Aorta (tissue), 5 donors: ENCODE measurements at places on chromosomes 13 and 19. TPM values are rescaled to one million over a fixed set of nuclear protein-coding genes. Genes with fewer than 3 reads are reported as not detected.

DNA sequence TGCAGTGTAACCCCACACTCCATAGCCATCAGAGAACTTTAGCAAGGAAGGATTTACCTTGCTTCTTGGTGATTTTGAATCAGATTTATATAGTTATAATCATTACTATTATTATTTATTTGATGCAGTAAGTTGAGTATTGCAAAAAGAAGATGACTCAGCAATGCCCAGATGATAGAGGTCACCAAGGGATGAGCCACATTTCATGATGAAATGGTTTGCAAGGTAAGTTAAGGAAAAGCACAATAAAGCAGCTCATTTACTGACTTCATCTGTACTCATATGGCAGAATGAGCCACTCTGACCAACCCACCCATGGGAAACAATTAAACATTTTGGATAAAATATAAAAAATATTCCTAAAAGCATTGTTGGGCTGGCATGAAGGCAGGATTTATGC lies 59.1 kb downstream of the AKAP11 start:
- DNase-seq = no peak

GRCh38 chr13:23848019-23848418 lies 41.2 kb downstream of the MIPEP start:
- DNase-seq = no peak

GRCh38 chr13:40665126-40666044 lies 1.1 kb downstream of the FOXO1 start:
- peak; percentile 82 for DNase-seq

- DNase-seq = no peak
Observed at GRCh38 chr19:35513628-35514281, at the start of gene DMKN. Gene DMKN, minus strand, starts transcription at chr19:35513649. Its CDS starts 174 bp downstream, at chr19:35513475.

DNA sequence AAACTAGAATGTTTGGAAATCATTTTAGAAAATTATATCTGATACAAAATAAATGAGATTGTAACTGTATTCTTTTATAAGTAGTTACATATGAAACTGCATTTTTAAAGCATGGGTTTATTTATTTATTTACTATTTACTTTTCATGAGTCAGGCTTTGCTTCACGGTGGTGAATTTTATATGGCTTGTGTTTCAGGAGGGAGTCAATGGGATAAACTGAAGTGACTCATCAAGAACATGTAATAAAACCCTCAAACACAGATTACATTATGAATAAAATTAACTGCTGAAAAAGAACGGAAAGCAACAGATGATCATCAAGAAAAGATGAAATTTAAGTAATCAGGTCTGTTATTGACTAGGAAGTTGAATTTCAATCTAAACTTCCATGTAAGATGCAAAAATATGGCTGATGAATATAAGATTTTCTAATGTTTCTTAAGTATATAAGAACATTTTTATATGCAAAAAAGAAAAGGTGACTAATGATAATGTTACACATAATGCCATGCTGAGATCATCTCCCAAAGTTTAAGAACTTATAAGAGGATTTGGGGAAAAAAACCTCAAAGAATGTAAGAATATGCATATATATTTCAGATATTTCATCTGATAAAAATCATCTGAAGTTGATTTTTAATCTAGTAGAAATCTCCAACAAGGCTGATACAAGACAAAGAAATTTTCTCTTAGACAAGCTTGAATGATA lies 383.6 kb downstream of the SLITRK1 start:
- no peak for DNase-seq

CAPN12 gene
- 4.5 TPM for polyA plus RNA-seq

DNA sequence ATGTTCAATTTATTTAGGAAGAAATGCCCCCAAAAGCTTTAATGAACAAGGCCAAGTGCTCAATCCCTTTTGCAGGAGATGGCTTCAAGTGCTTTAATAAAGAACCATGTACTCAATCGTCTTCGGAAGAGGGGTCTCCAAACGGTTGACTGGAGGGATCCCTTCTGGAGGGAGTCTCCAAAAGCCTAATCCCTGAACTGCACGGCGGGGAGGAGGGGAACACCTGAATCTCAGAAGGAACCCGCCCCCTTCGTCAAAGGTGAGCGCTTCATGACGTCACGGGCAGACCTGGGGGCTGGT lies 505 bp downstream of the PAF1 start:
- DNase-seq = no peak

GRCh38 chr13:99733346-99733745 lies 232.1 kb downstream of the TM9SF2 start:
- DNase-seq = no peak

DNA sequence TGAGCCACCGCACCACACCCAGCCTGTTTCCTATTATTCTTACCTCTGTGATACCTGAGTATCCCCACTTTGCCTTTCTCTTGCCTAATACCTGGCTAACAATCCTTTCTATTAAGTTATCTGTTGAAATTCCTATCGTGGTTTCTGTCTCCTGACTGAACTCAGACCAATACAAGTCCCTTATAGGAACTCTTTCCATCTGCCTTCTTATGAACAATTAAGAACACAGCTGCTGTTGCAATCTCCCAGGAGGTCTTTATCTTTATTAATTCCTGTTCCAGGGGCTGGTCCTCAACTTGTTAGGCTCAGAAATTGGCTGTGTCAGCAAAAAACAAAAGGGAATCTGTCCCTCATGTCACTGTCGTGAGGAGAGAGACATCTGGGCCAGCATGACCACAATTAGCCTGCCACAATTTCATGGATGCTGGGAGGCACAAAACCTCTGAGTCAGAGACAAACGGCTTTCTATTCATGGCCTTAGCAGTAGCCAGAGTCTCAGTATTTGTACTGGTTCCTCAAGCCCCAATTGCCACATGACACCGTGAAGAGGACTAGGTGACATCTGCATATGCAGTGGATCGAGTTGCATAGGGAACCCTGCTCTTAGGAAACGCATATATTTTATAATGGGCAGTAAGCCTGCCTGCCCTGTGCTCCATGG lies 58.2 kb downstream of the NUFIP1 start:
- DNase-seq = no peak

- DNase-seq = no peak
Observed at GRCh38 chr19:30361721-30362120, 10.5 kb upstream of the ZNF536 start.

KLK1 gene
- polyA plus RNA-seq = 2.6 TPM

DNA sequence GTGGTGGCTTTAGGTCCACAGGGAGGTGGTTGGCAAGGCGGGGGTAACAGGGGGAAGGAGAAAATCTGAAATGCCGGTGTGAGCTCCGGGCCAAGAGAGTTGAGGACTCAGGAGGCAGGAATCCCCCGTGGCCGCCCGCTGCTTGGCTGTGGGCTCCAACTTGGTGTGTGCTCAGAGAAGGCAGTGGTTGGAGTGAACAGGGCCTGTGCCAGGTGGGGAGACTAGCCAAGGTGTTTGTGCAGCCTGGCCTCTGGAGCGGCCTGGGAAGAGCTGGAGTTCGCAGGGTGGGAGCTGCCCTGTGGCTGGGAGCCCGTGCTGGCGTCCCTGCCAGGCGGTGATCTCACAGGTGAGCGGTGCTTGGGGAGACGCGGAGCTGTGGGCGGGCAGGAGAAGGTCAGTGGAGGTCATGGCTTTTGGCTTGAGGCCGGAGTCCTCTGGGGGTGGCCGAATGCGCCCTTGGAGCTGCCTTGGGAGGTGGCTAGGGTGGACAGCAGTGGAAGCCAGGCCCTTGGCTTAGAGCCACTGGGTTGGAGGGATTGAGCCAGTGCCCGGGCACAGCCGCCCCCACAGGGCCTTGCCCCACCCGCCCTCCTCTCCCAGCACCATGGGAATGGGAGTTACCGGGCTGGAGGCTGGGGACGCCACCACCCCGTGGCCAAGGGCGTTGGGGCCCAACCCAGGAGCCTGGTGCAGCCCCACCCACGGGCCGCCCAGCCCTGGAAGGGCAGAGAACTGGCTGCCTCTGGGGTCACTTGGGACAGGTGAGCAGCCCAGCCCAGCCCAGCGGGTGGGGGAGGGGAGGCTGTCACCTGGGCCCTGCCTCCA lies 7.1 kb upstream of the CIRBP start:
- peak; percentile 92 for DNase-seq

- DNase-seq = no peak
Observed at GRCh38 chr13:41427666-41428065, 29.7 kb upstream of the RGCC start.

GRCh38 chr13:22091222-22091970 lies 420.5 kb downstream of the FGF9 start:
- no peak for DNase-seq

- no peak for DNase-seq
Observed at GRCh38 chr19:16585808-16586476, 13.7 kb upstream of the SLC35E1 start.

- DNase-seq = no peak
Observed at GRCh38 chr19:5826531-5827341, 12.8 kb downstream of the FUT6 start.

VSTM2B gene
- polyA plus RNA-seq = not detected

KLK8 gene
- not detected for polyA plus RNA-seq

GRCh38 chr19:38850976-38851621 lies 1.3 kb upstream of the HNRNPL start:
- no peak for DNase-seq

DNA sequence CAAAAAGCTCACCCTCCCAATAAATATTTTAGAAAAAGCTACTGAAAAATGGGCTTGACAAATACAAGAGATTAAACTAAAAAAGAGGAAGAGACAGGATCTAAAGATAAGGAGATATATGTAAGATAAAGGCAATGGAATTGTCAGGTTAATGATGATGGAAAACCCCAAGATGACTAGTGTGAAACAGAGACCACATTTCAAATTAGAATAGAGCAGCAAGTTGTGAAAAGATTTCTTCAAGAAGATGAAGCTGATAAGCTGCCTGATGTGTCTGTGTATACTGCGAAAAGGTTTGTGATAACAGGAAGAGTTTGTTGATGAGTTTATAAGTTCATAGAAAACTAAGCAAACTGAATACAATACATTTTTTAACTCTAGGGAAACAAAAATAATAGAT lies 840.1 kb upstream of the SLITRK5 start:
- no peak for DNase-seq

RNASEH2A gene
- polyA plus RNA-seq = 1.6 TPM

DNA sequence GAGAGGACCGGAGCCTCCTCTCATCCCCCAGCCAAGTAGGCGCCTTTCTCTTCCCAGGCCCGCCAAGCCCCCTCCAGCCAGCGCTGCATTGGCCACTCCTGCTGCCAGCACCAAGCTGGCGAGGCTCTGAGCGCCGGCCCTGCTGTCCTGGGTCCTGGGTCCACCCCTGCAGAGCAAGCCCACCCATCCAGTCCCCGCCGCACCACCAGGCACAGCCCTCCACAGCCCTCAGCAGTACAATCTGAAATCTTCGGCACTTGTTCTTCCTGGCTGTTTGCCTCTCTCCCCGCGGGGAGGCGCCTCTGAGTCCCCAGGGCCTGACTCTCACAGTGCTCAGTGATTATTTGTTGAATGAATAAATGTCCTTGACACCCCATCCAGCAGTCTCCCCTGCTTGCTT lies 236.4 kb upstream of the SGCG start:
- peak; percentile 77 for DNase-seq

DNA sequence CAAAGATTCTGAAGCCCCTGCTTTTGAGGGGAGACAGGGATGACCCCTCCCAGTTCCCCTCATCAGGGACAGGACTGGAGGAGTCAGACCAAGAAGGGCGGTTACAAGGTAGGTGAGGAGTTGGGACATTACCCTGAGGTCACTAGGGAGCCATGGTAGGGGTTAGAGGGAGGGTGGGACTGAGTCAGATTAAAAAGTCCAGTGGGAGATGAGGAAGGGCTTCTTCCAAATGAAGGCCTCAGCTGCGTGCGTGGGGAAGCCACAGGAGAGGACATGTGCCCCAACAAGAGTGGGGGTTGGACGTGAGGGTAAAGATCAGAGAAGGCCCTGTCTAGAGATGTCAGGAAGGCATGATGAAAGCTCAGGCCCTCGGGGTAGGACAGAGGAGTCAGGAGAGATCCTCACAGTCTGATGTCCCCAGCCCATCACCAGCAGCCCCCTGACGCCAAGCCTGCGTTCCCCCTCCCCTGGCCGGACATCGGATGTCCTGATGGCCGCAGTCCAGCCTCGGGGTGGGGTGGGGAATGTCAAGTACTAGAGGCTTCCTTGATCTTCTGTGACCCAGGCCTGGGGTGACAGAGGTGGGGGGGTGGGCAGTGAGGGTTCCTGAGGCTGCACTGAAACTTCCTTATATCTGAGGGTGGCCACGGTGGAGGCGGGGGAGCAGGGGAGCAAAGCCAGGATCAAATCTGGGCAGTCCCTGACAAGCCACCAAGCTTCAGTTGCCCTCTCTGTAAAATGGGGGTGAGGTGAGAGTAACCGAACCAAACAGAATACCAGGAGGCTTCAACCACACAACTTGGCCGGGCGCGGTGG lies 6.5 kb upstream of the MFSD12 start:
- DNase-seq = no peak

DNA sequence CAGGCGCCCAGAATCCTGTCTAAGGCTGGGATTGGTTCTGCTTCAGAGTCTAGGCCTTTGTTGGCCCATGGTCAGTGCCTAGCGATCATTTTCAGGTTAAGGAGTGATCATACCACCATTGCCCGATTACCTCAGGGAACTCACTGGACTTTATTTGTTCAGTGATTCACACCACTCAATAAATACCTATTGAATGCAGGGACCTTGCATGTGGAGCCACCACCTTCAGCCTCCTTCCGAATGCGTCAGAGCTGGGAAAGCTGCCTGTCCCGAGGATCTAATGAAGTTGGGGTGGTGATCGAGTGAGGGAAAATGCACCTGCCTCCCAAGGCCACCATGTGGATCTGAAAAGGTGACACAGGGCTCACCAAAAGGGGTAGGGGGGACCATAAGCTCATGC lies 40.0 kb upstream of the POU2F2 start:
- DNase-seq = no peak

PLPP2 gene
- polyA plus RNA-seq = 0.51 TPM

PCDH9 gene
- polyA plus RNA-seq = 2.4 TPM

GRCh38 chr13:100273552-100273951 lies 184.7 kb downstream of the PCCA start:
- DNase-seq = no peak

PEG3 gene
- polyA plus RNA-seq = 3.5 TPM

DNA sequence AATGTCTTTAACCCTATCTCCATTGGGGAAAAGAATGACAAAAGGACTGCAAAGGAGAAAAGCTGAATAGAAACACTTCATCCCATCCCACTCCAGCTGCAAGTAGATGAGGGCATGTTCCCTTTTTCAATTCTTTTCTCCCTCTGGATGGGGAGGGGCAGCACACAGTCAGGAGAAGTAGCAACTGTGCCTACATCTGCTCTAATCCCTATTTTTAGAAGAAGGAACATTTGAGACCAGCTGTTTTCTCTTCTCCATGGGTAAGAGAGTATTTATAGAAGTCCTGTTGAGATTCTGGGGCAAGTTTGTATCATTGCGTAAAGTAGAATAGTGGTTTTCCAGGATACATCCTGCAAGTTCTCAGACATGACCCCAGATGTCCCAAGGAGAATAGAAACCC lies 9.3 kb upstream of the GTF3A start:
- DNase-seq = no peak

GRCh38 chr13:33441015-33441414 lies 155.5 kb upstream of the STARD13 start:
- DNase-seq = no peak

DNA sequence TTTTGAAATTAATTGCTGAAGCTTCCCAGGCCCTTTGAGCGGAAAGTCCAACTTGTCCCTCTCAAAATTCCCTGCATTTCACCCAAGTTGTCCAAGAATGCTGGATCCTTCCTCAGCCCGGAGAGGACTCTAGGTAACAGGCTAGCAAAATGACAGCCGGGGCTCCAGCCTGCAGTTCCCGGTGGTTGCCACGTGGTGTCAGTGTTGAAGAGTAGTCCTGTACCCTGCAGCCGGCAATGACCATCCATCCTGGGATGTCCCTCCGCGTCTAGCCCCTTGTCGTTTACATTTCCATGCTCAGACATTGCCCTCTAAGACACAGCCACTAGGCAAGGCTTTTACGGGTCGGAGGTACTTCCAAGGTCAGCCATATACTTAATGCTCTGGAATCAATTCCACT lies 31.4 kb upstream of the MTIF3 start:
- no peak for DNase-seq
